ENCODE measurements at places on chromosomes 1 and 21. TPM values are rescaled to one million over a fixed set of nuclear protein-coding genes. Genes with fewer than 3 reads are reported as not detected.

Gene C1orf185
- not detected for total RNA-seq

Gene BCAN
- not detected for total RNA-seq

- no peak overlapping the region for H3K4me3 ChIP-seq
- no peaks in the 10 kb centered on the region for H3K36me3 ChIP-seq
- H3K4me1 ChIP-seq: no peaks in the 10 kb centered on the region
- no peaks in the 10 kb centered on the region for H3K27me3 ChIP-seq
- H3K27ac ChIP-seq: no peak overlapping the region
- no peak for DNase-seq
Measured at GRCh38 chr1:40363721-40364120, 9.8 kb upstream of the SMAP2 start.

GRCh38 chr21:31348188-31348587, 4.1 kb upstream of the TIAM1 start:
- no peaks in the 10 kb centered on the region for H3K27me3 ChIP-seq
- H3K36me3 ChIP-seq: no peaks in the 10 kb centered on the region
- no peak for DNase-seq
- H3K4me3 ChIP-seq: no peak overlapping the region
- H3K27ac ChIP-seq: no peak overlapping the region

GRCh38 chr1:225044258-225044657, 114.8 kb downstream of the DNAH14 start:
- no peaks in the 10 kb centered on the region for H3K27me3 ChIP-seq
- H3K4me3 ChIP-seq: no peak overlapping the region
- no peaks in the 10 kb centered on the region for H3K4me1 ChIP-seq
- DNase-seq: no peak

DNA sequence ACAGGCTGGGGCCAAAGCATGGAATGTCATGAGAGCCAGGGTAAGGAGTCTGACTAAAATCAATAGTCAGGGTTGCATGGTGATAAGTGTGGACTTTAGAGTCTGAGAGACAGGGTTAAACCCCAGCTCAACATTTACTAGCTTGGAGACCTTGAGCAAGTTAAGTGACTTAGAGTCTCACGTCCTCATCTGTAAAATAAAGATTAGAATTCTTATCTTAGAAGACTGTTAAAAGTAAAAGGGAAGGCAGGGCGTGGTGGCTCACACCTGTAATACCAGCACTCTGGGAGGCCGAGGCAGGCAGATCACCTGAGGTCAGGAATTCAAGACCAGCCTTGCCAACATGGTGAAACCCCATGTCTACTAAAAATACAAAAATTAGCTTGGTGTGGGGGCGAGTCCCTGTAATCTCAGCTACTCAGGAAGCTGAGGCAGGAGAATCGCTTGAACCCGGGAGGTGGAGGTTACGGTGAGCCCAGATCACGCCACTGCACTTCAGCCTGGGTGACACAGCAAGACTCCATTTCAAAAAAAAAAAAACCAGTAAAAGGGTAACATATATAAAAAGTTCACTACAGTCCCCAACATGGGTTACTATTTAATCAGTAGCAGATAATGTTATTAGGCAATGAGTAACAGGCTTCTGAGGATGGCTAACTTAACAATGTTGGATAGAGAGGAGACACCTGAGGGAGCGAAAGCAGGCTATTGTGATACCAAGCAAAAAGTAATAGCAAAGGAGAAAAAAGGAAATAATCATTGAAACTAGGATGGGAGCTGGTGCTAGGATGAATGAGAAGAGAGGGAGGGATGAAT, 20.8 kb downstream of the TMCO1 start:
- peaks cover 8% of the 10 kb centered on the region for H3K36me3 ChIP-seq
- no peaks in the 10 kb centered on the region for H3K4me1 ChIP-seq

DNA sequence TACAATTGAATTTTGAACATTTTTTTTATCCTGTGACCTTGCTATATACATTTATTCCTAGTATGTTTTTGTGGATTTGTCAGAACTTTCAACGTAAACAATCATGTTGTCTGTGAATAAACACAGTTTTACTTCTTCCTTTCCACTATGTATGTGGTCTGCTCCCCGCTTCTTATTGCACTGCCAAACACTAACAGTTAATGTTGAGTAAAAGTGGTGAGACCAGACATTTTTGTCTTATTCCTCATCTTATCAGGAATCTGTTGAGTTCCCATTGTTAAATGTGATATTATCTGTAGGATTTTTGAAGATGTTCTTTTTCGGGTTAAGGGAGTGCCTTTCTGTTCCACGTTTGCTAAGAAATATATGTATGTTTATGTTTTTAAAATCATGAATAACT, 45.9 kb downstream of the CAMSAP2 start:
- no peak overlapping the region for H3K27ac ChIP-seq
- H3K36me3 ChIP-seq: no peaks in the 10 kb centered on the region
- no peak for DNase-seq
- H3K4me3 ChIP-seq: no peak overlapping the region
- no peaks in the 10 kb centered on the region for H3K27me3 ChIP-seq
- H3K4me1 ChIP-seq: no peaks in the 10 kb centered on the region

GRCh38 chr1:160367516-160367900, 637 bp downstream of the NHLH1 start:
- DNase-seq: no peak
- H3K27me3 ChIP-seq: no peaks in the 10 kb centered on the region
- no peaks in the 10 kb centered on the region for H3K4me1 ChIP-seq
- no peak overlapping the region for H3K27ac ChIP-seq
- no peaks in the 10 kb centered on the region for H3K36me3 ChIP-seq

GRCh38 chr1:204218552-204218951, 4.8 kb upstream of the GOLT1A start:
- H3K36me3 ChIP-seq: no peaks in the 10 kb centered on the region
- no peak overlapping the region for H3K27ac ChIP-seq
- no peak overlapping the region for H3K4me3 ChIP-seq
- peaks cover 9% of the 10 kb centered on the region for H3K4me1 ChIP-seq
- DNase-seq: no peak

All from CD4-positive, alpha-beta memory T cell (primary cell).